ENCODE measurements at places on chromosomes 5 and 9.

- no peak for DNase-seq
Measured at GRCh38 chr5:119276978-119277377, 78.8 kb upstream of the TNFAIP8 start.

DNA sequence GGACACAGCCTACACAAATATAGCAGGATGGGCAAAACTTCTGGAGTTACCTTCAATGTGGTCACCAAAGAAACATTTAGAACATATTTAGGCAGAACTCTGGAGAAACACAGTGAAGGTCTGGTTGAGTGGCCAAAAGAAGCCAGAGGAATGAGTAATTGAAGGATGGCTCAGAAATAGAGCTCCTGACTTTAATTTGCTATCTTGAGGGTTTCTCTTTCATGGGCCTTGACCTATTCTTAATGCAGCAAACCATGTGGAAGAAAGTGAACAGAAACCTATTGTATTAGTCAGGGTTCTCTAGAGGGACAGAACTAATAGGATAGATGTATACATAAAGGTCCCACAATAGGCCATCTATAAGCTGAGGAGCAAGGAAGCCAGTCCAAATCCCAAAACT lies 650.5 kb downstream of the ACTL7B start:
- DNase-seq, result no peak

DNA sequence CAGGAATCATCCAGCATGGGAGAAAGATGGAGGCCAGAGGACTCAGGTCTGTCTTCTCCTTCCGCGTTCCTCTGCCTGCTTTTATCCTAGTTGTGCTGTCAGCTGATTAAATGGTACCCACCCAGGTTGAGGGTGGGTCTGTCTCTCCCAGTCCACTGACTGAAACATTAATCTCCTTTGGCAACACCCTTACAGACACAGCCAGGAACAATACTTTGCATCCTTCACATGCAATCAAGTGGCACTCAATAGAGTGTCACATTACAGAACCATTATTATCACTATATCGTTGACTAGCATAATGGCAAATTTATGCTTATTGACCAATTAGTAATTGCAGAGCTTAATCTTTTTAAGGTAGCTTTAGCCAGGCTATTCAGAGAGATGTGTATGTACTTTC lies 64.8 kb downstream of the UNC13B start:
- no peak for DNase-seq

- DNase-seq, result no peak
Measured at GRCh38 chr5:15116996-15117395, 245.4 kb upstream of the ANKH start.

- no peak for DNase-seq
Measured at GRCh38 chr9:120571443-120572257, 8.3 kb downstream of the CDK5RAP2 start.

DNA sequence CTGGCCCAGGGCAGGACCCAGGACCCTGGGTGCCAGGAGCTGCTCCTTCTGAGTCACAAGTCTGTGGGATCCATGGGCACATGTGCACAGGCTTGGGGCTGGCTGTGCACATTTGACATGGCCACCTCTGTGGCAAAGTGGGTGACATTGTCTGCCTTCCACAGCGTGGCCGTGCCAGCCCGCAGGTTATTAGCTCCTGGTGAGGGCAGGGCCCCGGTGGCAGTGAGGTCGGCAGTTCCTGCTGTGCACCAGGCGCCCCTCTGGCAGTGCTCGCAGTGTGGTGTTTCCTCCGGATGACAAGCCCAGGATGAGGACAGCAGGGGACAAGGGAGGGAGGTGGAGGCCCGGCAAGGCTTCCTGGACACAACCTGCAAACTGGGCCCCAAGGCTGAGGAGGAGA lies 60.5 kb downstream of the OLFM1 start:
- no peak for DNase-seq

- no peak for DNase-seq
Measured at GRCh38 chr5:153630546-153630945, 140.1 kb downstream of the GRIA1 start.

GRCh38 chr5:14569948-14570691 lies 11.5 kb upstream of the OTULINL start:
- no peak for DNase-seq

DNA sequence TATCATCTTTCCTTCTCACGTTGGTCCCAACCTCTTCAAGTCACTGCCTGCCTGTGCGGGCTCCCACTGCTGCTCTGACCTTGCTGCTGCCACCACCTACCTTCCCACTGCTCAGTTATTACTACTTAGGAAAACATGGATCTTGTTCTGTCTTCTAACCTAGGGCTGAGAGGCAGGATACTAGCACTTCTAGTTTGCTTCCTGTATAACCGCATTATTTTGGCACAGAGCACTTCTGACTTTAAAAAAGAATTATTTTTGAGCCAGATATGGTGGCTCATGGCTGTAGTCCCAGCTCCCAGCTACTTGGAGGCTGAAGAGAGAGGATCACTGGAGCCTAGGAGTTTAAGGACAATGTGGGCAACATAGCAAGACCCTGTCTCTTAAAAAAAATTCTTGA lies 135.4 kb upstream of the GNA14 start:
- DNase-seq, result no peak

GRCh38 chr5:88393716-88394535 lies 125.3 kb upstream of the TMEM161B start:
- DNase-seq, result no peak

DNA sequence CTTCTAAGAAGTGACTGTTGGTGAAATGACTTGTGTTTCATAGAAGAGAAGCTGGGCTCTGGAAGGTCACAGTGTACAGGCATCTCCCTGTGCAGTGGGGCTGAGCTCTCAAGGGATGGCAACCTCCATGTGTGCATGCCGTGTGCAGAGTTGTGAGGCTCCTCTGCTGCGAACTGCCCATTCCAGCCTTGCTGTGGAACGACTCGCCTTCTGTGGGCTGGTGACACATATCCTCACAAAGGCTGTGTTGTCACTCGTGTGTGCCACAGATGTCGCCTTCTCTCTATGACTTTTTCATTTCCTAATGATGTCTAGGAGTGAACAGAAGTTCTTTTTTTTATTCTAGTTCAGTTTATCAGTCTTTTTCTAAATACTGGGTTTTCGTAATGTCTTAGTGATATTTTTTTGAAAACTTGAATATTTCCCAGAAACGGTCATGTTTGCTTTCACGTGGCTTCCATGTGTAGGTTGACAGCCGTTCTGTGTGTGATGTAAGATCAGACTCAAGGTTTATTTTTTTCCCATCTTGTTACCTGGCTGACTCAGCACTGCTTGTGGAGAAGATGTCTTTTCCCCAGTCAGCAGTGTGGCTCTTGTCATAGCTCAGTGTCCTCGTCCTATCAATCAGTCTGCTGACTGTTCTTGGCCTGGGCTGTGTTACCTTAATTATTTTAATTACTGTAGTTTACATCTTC lies 57.3 kb upstream of the CACNA1B start:
- DNase-seq, result no peak

GRCh38 chr5:72817076-72817481 lies 618 bp downstream of the TNPO1 start:
- peak; percentile 81 for DNase-seq

DNA sequence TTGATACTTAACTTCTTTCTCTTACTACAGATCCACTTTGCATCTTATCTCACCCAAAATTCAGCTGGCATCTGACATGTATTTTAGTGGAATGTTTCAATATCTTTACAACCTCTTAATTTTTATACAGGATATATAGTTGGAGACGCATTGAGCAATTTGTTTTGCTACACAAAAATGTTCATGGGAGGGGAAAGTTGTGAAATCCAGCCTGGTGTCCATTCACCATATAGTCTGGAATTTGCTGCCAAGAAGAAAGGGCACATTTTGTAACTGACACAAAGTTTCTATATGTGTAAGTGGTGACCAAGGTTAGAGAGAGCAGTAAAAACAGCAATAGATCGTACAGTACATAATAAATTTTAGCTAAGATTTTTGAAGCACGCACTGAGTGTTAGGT lies 14.0 kb upstream of the CHD1 start:
- DNase-seq, result no peak

GRCh38 chr5:157513182-157513581 lies 53.2 kb downstream of the NIPAL4 start:
- no peak for DNase-seq

- DNase-seq, result no peak
Measured at GRCh38 chr5:141413540-141414069, 818 bp downstream of the PCDHGA10 start.

DNA sequence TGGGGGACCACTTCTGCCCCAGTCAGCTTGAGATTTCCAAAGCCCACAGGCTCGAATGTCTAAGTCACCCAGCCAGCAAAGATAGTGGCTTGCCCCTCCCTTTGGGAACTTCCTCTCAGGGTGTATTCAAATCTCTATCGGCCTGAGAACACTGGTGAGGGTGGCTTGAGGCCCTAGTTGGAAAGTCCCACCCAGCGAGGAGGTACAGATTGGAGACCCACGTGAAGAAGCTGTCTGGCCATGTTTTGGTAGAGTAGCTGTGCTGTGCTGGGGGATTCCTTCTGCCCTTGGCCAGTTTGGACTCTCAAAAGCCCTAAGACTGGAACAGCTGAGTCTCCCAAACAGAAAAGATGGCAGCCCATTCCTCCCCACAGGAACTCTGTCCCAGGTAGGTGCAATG lies 172.7 kb upstream of the RIOK2 start:
- no peak for DNase-seq

DNA sequence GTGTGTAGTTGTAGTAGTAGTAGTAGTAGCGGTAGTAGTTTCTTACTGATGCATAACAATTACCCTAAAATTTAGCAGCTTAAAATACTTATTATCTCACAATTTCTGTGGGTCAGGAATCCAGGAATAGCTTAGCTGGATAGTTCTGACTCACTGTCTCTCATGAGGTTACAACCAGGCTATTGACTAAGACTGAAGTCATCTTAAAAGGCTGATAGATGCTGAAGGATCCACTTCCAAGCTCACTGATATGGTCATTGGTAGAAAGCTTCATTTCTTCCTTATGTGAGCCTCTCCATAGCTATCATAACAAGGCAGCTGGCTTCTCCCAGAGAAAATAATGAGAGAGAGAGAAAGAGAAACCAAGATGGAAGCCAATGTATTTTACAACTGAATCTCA lies 147.5 kb upstream of the FBXL17 start:
- no peak for DNase-seq

DNA sequence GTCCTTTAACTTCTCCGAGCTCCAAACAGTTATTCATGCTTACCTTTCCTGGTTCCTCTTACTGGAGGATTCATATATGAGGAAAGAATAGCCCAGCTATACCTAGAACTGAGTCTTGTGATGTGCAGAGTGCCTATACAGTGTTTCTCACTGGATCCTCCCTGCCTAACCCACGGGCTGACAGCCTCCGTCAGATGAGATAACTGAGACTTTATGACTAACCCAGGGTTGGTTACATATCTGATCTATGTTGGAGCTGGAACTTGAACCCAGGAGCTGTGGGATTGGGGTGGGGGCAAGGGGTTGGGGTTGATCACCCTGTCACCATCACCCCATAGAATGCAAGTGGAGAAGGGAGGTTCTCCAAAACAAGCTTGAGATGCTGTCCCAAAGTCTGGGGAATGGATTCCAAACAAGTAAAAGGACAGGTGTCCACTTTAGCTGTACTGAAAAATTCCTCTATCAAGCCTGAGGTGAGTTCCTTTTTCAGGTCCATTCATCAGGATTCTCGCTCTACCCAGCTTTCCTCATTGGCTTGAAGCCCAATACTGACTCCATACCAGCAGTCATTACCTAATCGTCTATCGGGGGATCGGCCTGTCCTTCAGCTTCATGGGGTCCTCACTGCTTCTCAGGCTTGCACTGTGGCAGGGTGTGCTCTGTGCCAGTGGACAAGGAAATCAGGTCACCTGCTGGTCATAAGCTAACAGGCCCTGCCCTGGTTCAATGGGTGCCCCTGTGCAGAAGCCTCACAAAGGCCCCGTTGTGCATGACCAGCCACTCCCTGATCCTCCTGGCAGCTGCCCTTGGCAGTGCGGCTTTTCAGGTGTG lies 100.6 kb downstream of the ARHGAP26 start:
- DNase-seq, result no peak

GRCh38 chr5:3305432-3305831 lies 290.2 kb upstream of the IRX1 start:
- DNase-seq, result peak; percentile 39

DNA sequence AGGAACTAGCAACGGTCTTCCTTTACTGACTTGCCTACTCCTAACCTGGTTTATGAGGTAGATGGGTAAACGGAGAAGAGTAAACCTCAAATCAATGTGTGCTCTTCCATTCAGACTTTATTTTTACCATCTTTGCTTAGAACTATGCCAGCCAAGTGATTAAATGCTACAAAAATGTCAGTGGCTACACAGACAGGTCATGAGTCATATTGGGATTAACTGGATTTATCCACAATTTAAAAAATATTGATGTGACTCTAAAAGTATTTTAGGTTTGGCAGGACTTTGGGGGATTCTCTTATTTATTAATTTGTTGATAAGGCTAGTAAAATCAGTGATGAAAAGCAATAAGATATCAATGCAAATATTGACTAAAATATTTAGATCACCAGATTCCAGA lies 275.0 kb downstream of the PLK2 start:
- DNase-seq, result no peak

- no peak for DNase-seq
Measured at GRCh38 chr5:16791036-16791705, 144.9 kb downstream of the MYO10 start.

GRCh38 chr5:56456002-56456401 lies 222.9 kb upstream of the ANKRD55 start:
- no peak for DNase-seq

GRCh38 chr5:135332519-135333150 lies 66.4 kb downstream of the MACROH2A1 start:
- no peak for DNase-seq

GRCh38 chr5:29037716-29038115 lies 1999.3 kb upstream of the CDH9 start:
- DNase-seq, result no peak

GRCh38 chr9:107127608-107128007 lies 155.5 kb upstream of the RAD23B start:
- no peak for DNase-seq

Measured in islet precursor cell (in vitro differentiated cells).